ENCODE measurements at places on chromosomes 6 and 20. TPM values are rescaled to one million over a fixed set of nuclear protein-coding genes. Genes with fewer than 3 reads are reported as not detected.

GRCh38 chr6:6315660-6316059, 4.8 kb downstream of the F13A1 start:
- DNase-seq: no peak

The SLC17A4 gene
- not detected for total RNA-seq

DNA sequence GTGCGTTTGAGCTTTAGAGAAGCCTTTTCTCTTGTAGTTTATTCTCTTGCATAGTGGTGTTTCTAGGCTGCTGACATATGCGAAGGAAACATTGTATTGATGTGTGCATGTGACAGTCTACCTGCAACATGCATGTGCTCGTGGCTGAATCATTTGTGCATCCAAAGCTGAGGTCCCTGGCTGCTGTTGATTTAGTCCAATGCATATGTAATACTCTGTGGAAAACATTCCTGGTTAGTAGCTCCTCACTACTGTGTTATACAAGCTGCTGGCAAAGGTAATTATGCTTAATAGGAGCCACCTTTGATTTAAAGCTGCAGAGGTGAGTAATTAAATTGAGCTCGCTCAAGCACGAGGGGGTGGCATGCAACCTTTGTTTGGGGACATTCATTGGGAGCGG, 24.5 kb downstream of the TSHZ2 start:
- no peak for DNase-seq

GRCh38 chr20:49811825-49812506, 662 bp upstream of the SLC9A8 start:
- DNase-seq: no peak

GRCh38 chr20:49278818-49279676, 1.2 kb upstream of the ZNFX1 start:
- DNase-seq: no peak

- DNase-seq: no peak
These were observed 10.0 kb upstream of the POU3F2 start for GRCh38 chr6:98824162-98824901.

The HLA-DOA gene
- 5.1 TPM for total RNA-seq

The CPXM1 gene
- total RNA-seq: 0.12 TPM

GRCh38 chr6:151514000-151514730, 20.3 kb downstream of the CCDC170 start:
- DNase-seq: no peak

DNA sequence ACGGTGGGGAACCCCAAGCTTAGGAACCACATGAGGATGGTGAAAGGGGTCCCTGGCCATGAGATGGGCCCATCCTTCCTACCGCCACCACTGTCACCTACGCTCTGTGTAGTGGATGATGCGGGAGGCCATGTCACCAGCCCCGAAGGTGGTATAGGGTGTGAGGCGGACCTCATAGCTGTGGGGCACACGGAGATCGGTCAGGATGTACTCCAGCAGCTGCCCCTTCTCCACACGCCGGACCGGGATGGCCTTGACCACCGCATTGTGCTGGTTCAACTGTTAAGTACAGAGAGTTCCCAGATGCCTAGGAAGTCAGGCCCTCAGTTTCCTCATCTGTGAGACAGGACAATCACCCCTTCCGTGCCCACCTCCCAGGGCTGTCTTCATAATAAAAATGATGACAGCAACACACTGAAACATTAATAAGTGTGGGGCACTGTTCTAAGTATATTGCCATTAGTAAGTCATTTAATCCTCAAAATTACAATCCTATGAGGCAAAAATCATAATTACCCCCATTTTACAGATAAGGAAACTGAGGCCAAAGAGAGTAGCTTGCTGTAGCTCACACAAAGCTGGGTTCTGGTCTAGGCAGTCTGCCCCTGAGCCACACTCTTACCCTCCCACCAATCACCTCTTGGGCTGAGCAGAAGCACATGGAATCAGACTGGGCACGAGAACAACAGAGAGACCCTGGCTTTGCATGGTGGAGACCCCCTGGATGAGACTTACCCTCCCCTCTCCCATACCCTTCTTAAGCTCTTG, 51.4 kb downstream of the MDGA1 start:
- DNase-seq: no peak

DNA sequence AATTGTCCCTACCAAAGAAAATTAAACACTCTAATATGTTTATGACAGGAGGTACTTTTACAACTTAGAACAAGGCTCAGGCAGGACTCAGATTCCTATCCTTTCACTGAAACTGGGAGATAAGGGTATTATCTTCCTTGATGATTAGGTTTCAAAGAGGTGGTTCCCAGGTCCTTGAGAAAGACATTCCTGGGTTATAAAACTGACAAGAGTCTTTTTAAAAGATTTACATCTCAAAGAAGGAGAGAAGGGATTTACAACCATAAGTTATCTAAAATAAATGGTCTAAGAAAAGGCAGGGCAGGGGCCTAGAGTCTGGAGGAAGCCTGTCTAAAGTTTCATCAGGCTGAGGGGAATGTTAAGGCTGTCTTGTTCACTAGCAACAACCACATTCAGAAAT, 1492.5 kb downstream of the HACE1 start:
- no peak for DNase-seq

DNA sequence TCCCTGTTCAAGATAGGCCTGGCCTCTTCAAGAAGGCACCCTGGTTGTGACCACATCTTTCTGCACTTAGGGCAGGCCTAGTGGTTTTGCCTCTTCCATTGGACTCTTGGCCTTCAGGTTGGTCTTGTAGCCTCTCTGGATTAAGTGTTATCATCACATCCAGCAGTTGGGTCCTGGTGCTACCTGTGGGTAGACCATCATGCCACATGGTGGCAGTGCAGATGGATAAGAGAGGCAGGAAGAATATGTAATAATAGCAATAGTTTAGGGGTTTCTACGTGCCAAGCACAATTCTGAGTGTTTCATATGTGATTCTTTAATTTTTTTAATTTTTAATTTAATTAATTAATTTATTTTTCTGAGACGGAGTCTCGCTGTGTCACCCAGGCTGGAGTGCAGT, 28.5 kb upstream of the SNRPB2 start:
- no peak for DNase-seq

Data from T-helper 17 cell (primary cell).